ENCODE measurements at places on chromosomes 5 and 9. TPM values are rescaled to one million over a fixed set of nuclear protein-coding genes. Genes with fewer than 3 reads are reported as not detected.

GARIN3 gene
- not detected for total RNA-seq

FOXI1 gene
- total RNA-seq = not detected

TPPP gene
- total RNA-seq = 1.6 TPM

DNA sequence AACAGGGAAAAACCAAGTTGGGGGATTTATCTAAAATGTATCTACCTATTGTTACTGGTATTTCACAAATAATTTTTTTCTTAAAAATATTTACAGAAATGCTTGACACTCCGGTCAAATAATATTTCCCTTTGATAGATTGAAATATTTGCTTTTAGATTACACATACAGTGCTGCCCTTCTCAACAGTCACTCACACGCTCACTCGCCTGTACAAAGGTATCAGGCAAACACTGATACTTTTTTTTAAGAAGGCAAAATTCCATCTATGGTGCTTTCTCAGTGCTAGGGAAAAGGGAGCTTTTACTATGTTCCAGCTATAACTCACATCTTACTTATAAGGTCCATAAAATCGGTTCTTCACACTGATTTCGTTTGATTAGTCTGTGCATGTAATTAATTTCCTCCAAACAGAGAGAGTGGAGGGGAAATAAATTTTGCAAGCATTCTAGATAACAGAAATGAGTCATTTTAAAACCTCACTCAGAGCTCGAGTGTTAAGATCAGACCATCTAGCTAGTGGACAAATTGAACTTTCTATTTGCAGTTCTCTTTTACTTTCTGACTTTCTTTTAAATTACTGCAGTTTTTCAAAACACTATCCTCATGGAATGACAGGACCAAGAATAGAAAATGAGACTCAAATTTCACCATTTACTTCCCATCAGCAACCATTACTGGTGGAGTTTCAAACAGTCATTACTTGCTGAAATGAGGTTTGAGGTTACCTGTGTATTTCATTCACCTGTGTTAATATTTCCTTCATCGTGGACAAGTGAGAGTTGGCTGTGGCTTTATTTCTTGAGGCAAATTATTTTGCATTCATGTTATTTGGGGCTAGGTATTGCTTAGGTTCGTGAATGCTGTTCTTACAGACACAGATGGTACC lies 273.2 kb downstream of the RAB3C start:
- DNase-seq = peak; percentile 19

- no peak for DNase-seq
Observed at GRCh38 chr5:132243366-132243977, 14.0 kb upstream of the PDLIM4 start.

DNA sequence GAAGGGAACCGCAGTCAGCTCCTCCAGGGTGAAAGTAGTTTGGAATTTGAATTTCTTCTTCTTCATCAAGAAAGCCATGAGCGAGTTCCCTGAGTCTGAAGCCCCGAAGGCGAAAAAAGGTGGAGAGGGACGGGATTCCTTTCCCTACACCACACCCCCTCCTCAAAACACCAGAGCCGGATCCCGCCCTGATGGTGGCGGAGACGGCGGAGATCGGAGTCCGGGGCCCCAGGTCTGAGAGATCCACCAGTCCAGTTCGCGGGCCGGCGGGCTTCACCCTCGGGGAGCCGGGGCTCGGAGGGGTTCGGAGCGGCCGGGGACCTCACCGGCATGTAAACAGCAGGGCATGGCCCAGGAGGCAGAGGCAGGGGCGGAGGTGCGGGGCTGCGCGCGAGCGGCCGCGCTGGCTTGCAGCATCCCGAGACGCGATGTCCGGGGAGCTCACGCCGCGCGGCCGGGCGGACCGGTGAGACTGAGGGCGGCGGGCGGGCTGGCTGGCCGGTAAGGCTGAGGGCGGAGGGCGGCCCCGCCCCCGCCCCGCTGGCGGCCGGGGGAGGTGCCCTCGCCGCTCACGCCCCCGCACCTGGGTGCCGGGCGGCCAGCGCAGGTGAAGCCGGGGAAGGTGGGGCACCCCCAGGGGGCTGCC lies 606 bp downstream of the EEIG1 start:
- no peak for DNase-seq

DNA sequence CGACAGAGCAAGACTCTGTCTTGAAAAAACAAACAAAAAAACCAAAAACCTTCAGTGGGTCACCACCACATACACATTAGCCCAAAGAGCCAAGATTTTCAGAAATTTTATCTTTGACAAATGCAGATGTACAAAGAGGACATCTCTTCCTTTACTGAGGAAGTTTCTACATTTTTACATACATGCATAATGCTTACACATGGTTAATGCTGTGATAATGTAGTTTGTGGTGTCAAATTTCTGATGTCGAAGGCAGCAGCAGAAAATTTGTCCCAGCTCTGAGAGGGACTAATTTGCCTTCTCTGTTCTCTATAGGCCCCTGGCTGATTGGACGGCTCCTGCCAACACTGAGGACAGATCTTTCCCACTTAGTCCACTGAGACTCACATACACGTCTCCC lies 24.6 kb upstream of the C9orf40 start:
- DNase-seq = no peak

DNA sequence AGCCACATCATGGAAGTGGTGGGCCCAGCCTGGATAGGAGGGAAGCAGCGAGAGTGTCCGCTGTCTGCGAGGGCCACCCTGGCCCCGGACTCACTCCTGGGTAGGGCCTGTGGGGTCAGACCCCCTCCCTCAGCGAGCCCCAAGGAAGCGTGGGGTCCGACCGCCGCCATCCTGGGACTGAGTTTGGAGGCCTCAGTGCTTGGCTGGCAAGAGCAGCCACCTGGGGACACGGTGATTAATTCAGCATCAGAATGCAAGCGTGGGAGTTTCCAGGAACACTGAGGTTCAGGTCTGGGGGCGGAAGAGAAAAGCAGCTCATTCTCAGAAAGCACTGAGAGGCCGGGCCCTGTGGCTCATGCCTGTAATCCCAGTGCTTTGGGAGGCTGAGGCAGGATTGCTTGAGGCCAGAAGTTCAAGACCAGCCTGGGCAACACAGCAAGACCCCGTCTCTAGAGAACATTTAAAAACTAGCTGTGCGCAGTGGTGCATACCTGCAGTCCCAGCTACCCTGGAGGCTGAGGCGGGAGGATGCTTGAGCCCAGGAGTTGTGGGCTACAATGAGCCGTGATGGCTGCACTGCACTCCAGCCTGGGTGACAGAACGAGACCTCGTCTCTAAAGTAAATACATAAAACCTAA lies 18.3 kb upstream of the CAMSAP1 start:
- peak; percentile 31 for DNase-seq

DNA sequence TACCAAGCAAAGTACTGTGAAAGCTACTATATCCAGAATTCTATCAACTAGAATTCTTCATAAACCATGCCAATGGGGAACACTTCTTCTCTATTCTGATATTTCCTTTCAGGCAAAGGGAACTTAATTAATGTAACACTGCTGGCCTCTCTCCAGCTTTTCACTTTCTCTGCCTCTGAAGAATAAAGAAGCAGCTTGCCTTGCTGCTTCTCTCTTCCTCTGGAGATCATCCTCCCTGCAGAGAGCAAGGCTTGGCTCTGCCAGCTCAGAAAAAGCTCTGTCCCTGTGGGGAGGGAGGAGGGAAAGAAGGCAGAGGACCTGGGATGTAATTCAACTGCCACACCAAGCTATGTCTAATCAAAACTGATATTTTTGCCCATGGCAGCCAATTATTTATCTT lies 6.5 kb downstream of the CTNND2 start:
- DNase-seq = no peak

DNA sequence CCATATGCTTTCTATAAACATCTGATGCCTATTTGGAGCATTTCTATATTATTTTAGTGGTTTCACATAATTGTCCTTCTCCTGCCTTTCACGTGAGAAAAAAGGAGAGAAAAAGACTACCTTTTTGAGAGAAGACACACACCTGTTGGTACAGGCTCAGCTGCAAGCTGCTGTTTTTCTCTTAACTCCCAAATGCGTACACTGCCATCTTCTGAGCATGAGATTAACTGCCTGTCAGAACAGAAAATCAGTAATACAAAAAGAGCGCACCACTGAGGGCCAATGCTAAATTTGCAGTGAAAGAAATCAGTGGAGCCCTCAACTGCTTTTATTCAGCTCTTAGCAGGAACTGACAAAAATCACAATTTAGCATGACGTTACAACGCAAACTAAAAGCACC lies 54.9 kb downstream of the WDR41 start:
- DNase-seq = no peak

DNA sequence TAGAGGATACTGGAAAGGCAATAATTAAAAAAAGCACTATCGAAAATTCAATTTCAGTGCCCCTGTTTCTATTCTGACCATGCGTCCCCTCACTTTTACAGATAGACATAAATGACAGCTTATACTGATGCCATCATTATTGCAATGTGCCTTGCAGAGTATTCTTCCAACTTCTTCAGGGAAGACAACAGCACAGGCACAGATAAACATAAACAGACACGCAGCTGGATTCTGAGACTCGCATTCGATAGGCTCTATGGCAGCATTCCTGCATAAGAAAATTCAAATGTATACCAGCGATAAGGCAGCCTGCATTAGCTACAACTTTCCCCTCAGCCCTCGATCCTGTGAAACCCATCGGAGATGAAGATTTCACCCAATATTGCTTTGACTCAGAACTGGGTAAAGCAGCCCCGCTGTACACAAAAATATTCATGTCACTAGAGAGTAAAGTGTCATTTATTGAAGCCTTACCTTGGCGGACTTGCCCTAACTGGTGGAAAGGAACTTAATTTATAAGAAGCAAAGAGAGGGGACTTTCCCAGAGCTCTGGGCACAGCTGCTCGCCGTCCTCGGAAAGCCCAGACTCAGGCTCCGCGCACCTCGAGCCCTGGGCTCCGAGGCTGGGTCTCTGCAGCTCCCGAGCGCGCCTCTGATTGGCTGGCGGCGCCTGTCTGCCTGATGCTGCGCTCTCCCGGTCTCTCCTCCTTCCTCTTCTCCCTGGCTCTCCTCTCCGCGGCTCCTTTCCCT lies at the start of gene CDH18:
Gene CDH18, minus strand, starts transcription at position 589 of the 750 bp plus-strand sequence. CDS start 149,214 bp downstream, outside the sequence.
- DNase-seq = peak; percentile 28

- DNase-seq = peak; percentile 81
Observed at GRCh38 chr5:21685522-21685921, 1167.6 kb downstream of the CDH12 start.

- DNase-seq = no peak
Observed at GRCh38 chr9:128203707-128204551, 750 bp downstream of the DNM1 start.

Measured in bronchial epithelial cell (primary cell).